ENCODE measurements at places on chromosomes 7 and 10.

DNA sequence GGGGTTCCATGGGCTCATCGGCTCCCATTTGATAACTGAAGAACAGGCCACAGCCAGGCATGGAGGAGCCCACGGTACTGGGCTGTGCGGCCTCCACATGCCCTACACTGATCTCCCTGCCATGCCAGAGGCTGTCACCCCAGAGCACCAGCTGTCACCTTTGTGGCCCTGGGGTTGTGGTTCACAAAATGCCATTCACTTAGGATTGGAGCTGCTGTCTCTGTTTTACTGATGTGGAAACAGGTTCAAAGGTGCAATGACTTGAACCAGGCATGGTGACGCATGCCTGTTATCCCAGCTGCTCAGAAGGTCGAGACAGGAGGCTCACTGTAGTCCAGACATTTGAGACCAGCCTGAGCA lies 4.3 kb upstream of the UPK3B start:
- no peak for DNase-seq

- DNase-seq: no peak
These were observed 73.6 kb upstream of the SYPL1 start for GRCh38 chr7:106185719-106186118.

GRCh38 chr10:89653410-89653869 lies 8.4 kb upstream of the PANK1 start:
- DNase-seq: no peak

DNA sequence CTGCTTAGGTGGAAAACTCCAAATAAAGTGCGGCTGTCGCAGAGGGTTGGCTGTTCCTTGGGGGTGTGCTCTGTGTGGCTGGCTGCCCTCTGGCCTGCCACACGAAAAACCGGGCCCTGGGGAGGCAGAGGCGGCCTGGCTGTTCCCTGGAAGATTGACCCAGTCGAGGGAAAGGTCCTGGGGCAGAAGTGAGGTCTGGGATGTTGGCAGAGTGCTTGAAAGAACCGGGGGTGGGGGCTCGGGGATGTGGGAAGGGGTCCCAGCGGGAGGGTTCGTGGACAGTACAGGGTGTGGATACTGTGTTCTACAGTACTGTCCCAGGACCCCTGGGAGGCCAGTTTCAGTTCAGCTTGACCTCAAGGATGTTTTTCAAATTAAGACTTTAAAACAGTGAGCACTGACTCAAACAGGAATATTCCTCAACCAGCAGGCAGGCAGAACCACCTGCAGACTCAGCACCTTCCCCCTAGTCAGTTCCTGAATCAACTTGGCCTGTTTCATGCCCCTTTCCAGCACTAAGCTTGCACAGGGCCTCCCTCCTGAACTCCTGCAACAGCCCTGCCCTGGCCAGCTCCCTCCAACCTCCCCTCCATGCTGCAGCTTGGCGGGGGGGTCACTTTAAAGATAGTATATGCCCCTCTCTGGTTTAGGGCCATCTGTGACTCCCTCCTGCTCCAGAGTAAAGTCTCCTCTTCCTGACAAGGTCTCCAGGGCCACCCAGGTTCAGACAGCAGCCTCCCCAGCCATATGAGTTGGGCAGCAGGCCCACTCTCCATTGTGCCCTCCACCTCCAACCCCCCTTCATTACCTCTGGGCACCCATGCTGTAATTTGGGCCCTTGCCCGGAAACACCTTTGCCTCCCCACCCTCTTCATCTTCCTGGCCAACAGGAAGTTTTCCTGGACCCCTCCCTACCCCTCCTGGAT lies 3.2 kb upstream of the ATP6V1F start:
- no peak for DNase-seq

DNA sequence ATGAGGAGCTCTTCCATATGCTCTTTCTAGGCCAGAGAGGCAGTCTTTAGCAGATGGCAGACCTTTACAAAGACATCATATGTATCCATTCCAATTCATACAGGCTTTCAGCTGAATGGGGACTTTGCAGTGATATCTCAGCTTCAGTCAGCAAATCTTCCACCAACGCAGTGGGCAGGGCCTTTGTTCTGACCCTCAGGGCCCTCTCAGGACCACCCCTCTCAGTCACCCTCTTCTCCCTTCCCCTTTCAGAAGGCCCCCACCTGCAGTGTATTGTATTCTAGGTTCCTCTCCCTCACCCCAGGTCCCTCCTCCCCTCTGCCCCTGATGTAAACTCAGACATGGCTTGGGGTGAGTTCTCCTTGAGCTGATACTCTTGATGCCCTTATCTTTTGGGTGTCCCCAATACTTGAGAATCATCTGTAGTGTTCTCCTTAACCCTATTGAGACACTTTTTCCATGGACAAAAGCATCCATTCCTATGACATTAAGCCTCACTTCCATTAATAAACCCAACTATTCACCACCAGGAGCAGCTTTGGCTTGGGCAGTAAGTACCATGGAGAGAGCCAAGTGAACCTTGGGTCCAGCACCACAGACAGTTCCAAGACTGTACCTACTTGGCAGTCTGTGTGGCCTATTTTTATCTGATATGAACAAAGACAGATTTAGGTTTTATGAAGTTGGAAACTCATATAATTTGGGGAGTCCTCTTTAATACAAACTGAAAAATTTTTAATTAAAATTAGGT lies 62.7 kb downstream of the ADCYAP1R1 start:
- no peak for DNase-seq

GRCh38 chr7:372546-372931 lies 82.6 kb downstream of the FOXL3 start:
- DNase-seq: no peak

DNA sequence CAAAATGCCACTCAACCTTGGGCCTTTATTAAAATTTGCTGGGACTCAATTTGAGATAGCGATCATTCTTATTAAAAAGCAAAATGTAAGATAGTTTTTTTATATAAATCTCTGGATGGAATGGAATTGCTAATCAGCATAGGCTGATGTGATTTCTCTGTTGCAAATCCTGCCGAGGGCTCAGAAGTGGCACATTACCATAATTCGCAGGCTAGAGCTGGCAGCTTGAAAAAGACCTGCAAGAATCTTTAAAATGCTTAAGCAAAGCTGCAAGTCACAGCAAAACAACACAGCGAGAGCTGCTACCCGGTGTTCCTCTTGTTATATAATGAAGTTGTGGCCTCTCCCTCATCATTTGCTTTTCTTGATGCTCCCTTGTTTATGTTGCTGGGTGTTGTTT lies 448.1 kb downstream of the GATA3 start:
- no peak for DNase-seq

DNA sequence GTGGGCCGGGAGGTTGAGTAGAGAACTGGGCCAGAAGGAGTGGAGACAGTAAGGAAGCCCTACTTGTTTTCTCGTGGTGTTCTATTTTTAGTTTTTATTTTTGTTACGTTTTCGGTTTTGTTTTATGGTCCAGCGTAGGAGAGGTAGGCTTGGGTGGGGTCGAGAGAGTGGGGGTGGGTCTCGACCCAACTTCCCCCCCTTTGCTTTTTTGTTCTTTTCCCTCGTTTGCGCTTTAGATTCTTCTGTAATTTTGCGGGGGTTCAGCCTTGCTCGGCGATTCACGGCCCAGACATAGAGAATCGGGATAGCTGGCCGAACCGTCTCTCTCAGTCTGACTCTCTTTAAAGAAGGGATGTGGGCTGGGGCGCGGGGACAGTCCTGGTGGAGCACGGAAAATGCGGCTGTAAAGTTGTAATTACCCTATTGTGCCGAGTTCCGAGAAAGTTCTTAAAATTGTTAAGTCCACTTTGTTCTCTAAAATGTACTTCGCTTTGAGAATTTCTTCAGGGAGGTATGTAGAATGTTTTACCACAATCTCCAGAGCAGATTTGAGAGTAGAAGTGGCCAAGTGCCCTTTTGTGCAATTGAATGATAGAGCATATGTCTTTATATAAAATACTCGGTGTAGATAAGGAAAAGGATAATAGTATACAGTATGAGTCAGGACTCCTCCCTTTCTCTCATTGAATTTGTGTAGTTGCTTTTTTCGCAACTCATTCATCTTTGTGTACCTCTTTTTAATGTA lies 816 bp downstream of the DMTF1 start:
- peak; percentile 43 for DNase-seq

DNA sequence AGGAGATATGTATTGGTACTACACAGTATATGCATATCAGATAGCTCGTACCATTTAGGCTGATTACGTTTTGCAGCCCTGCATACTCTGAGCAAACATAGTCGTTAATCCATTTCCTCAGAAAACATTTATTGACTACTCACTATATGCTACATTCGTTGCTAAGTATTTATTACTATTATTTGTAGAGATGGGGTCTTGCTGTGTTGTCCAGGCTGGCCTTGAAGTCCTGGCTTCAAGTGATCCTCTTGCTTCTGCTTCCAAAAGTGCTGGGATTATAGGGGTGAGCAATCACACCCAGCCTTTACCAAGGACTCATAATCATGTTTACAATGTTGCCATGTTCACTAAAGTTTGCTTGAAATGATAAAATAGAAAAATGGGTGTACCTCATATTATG lies 174.7 kb downstream of the ARL4A start:
- DNase-seq: no peak

DNA sequence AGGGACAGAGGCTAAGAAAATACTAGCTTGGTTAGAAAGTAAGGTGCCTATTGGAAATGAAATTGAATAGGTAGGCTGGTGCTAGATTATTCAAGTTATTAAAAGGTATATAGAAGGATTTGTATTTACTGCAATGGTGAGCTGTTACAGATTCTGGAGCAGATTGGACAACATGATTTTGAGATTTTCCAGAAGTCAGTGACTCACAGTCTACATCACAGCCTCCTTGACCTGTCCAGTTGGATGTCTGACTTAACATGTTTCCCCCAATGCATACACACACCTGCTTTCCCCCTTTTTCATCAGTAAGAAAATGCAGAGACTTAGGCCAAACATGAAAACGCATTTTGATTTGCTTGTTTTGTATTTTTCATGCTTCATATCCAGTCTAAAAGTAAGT lies 33.4 kb downstream of the STARD3NL start:
- no peak for DNase-seq

- DNase-seq: peak; percentile 71
These were observed 38.0 kb downstream of the STARD3NL start for GRCh38 chr7:38215735-38216670.

DNA sequence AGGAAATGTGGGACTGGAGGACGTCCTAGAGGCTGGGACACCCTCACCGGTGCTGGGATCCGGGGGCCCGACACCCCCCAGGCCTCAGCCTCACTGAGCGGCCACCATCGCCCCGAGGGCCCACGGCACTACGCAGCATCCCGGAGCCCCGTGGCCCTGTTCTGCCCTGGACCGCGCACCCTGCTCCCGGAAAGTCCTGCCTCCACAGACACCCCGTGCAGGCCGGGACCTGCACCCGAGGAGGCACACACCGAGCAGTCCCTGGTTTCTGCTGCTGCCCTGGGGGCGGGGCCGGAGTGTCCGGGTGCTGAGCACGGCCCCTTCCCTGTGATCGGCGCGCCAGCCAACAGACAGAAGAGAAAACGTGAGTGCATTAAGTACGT lies 18.1 kb upstream of the KNDC1 start:
- no peak for DNase-seq

DNA sequence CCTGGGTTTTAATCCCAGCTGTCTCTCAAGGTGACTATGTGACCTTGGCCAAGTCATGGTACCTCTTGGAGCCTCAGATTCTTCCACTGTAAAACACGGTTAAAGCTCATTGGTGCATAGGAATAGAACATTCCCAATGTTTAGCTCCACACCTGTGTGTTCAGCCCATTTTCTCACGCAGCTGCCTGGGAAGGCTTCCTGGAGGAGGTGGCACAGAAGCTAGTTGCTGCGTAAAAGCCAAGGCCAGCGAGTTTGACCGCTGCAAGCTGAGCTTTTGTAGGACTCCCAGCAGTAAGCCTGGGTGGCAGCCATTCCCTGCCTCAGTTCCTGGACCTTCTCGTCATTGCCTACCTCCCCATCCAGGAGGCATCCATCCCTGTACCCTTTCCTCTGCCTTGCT lies 326.6 kb downstream of the RPS24 start:
- no peak for DNase-seq

- DNase-seq: no peak
These were observed 148.9 kb downstream of the ARID5B start for GRCh38 chr10:62050346-62050892.

- DNase-seq: no peak
These were observed 12.9 kb downstream of the TTYH3 start for GRCh38 chr7:2644562-2645273.

GRCh38 chr10:94439275-94439861 lies 37.0 kb downstream of the TBC1D12 start:
- no peak for DNase-seq

GRCh38 chr7:7512861-7513597 lies 22.6 kb downstream of the COL28A1 start:
- no peak for DNase-seq

DNA sequence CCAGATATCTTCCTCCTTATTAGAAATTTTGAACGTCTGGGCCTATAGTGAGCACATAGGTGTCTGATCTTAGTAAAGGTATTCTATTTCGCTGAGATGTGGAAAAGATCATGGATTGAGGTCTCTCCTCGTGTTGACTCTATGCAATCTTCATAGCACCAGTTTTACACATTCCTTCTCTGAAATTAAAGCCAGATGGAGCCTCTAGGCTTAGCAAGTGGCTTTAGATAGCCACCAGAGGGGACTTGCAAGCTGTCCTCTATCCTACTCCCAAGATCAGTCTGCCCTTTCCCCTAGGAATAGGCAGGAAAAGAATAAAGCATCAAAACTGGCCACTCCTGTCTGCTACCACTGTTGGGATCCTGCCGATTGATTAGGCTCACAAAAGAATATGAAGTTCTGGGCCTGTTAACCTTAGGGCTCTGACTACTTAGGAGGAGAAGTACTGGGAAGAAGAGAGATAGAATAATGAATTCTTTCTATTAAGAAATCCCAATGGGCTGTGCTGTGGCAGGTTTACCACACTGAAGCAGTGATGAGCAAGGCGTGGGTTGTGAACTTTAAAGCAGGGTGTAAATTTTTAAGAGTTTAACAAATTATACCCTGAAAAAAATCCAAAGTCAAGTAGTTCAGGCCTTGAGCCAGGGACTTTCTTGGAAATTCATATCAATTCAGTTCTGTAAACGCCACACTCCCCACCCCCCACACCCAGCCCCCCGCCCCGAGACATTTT lies 2.2 kb upstream of the STRIP2 start:
- DNase-seq: no peak

DNA sequence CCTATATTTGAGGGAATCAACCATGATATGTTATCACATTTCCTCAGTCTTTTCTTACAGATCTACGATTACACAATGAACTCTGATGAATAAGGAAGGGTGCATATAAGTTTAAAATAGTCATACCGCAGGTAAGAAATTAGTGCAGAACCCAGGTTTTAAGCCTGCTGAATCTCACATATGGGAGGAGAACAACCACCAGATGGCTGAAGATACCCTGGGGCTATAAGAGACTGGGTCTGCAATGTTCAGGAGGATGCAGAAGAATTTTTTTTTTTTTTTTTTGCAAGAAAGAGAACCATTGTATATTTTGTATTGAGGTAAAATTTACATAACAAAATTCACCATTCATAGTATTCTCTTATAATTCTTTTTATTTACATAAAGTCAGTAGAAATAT lies 372.3 kb upstream of the MYO3A start:
- DNase-seq: no peak
